ENCODE measurements at places on chromosomes 6 and 20.

GRCh38 chr6:66808771-66809170 is 1101.7 kb upstream of the EYS start:
- DNase-seq, result no peak

- peak; percentile 17 for DNase-seq
Measured at GRCh38 chr6:18155864-18156421, 721 bp downstream of the KDM1B start.

GRCh38 chr20:37518059-37518458 is 3.0 kb upstream of the NNAT start:
- DNase-seq, result no peak

- no peak for DNase-seq
Measured at GRCh38 chr6:168376811-168377483, 57.4 kb upstream of the DACT2 start.

- DNase-seq, result peak; percentile 39
Measured at GRCh38 chr6:108689272-108690161, 128.8 kb downstream of the FOXO3 start.

GRCh38 chr6:139955366-139956155 is 581.1 kb upstream of the CITED2 start:
- DNase-seq, result no peak

DNA sequence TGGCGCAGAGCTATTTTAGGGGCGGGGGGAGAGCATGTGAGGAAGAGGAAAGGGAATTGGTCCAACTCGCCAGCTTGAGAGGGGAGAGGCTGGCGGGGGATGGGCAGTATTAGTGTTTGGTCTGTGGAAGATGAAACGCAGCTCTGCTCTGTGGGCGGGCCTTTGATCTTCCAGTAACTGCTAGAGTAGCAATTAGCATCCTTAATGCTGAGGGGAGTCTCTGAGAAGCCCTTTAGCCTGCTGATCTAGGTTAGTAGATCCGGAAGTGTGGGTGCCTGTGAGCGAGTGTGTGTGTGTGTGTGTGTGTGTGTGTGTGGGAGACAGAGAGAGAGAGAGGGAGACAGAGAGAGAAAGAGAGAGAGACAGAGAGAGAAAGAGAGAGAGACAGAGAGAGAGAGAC is 117.2 kb upstream of the BACH2 start:
- DNase-seq, result peak; percentile 48

- peak; percentile 67 for DNase-seq
Measured at GRCh38 chr6:141152951-141153350, 979.8 kb upstream of the GJE1 start.

DNA sequence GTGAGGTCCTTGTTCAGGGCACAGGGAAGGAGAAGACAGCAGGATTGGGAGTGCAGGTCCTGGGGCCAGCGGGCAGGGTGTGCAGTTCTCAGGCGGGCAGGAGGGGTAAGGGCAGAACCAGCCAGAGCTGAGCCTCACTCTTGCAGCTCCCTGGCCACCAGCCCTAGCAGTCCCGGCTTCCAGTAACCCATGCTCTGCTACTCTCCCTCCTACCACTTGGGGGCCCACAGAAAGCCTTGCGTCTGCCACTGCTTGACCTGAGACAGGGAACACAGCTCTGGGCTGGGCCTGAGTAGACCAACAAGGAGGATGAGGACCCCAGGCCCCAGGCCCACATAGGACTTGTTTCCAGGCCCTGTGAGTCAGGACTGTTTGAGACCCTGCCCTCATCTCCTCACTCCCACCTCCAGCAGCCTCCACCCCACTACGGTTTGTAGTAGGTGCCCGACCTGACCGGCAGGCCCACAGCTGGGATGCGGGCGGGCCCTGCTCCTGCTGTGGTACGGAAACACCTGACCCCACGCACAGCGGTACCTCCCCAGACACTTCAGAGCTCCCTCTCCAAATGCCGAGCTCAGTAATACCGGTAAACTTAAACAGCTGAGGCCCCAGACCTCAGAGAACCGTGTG is 39.2 kb downstream of the KCNK5 start:
- peak; percentile 1 for DNase-seq

DNA sequence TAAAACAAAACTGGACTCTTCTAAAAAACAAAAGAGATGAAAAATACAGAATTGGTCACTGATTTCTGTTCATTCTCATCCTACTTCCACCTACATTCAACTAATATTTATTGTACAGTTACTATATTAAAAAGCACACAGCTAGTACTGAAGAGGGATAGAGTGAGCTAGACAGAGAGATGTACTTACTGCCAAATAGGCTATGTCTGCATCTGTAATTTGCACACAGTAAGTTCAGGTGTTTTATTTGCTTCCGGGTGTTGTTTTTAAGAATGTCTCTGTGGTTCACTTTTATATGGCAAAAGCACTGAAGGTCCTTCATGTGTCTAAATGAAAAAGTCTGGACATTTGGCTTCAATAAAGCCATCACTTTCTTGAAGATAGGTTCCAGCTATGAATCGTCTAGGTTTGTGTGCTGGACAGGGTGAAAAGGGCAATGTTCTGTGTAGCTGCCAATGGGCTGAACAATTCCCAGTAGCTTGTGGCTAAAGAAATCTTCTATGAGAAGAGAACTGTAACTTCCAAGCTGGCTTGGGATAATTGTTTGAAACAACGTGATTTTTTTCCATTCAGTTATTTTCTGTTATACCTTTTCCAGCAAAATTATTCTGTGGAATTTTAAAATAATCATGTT is 47.3 kb downstream of the EPB41L2 start:
- peak; percentile 36 for DNase-seq

DNA sequence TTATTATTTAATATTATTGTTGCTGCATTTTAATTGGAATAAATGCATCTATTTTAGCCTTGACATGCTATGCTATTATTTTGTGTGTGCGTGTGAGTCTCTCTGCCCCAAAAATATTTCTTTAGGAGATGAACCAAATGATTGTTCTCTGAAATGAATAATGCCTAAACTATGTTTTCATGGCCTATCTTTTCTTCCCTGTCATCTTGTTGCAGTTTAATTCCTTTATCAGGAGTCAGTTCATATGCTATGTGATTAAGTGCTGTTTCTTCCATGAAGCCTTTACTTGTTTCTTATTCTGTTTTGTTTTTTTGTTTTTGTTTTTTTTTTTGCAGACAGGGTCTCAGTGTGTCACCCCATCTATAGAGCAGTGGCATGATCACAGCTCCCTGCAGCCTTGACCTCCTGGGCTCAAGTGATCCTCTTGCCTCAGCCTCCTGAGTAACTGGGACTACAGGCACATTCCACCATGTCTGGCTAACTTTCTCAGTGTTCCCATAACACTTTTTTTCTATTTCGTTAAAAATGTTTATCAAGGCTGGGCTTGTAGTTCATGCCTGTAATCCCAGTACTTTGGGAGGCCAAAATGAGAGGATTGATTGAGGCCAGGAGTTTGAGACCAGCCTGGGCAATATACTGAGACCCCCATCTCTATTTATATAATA is 25.7 kb downstream of the TPX2 start:
- peak; percentile 46 for DNase-seq

- DNase-seq, result no peak
Measured at GRCh38 chr6:117795234-117795633, 111.8 kb upstream of the SLC35F1 start.

DNA sequence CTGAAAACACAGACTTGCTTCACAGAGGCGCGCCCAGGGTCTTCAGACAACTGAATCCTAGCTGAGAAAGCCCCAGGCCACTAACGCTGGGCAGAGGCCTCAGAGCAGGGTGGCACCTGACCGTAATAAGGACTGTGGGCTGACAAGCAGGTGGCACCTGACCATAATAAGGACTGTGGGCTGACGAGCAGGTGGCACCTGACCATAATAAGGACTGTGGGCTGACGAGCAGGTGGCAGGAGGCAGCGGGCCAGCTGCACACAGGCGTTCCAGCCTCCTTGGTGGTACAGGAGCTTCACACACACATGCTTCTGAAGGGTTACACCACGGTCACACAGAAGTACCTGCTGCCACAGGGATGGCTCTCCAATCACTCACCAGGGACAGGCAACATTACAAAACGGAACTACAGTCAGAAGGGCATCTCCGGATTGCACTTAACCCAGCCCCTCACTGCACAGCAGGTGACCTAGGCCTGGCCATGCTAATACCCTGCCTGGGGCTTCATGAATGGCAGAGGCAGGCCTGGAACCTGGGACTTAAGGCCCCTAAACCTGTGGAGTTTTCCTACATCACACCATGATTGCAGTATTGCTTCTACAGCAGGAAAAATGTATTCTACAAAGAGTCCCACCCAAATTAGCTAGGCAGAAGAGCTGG is 50.8 kb downstream of the PSMG4 start:
- no peak for DNase-seq

DNA sequence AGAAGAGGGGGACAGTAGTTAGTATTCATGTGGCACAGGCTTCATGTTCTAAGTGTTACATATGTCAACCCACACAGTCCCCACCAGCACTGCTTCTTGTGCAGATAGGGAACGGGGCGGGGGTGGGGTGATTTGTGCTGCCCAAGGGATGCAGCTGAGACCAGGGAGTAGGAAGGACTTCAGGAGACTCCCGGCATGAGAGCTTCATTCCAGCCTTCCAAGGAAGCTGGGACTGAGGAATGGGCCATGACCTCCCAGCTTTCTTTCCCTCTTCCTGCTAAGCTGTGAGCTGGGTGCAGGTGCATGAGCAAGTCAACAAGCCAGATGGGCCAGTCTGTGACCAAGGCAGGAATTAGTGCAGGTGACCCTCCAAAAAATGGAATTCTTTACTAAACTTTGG is 9.2 kb downstream of the BEND3 start:
- no peak for DNase-seq

- no peak for DNase-seq
Measured at GRCh38 chr6:31074401-31074800, 38.0 kb downstream of the C6orf15 start.

GRCh38 chr6:33720998-33721397 is 9.5 kb upstream of the UQCC2 start:
- DNase-seq, result no peak

- DNase-seq, result no peak
Measured at GRCh38 chr6:52591832-52592231, 15.0 kb upstream of the TRAM2 start.

DNA sequence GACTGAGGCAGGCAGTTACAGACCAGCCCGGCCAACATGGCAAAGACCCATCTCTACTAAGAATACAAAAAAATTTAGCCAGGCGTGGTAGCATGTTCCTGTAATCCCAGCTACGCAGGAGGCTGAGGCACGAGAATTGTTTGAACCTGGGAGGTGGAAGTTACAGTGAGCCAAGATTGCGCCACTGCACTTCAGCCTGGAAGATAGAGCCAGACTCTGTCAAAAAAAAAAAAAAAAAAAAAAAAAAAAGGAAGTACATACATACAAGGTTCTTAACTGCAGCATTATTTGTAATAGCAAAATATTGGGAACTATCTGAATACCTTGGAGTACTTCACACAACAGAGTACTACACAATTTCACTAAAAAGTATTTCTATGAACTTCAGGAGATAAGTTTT is 183.5 kb upstream of the OLIG3 start:
- DNase-seq, result no peak

DNA sequence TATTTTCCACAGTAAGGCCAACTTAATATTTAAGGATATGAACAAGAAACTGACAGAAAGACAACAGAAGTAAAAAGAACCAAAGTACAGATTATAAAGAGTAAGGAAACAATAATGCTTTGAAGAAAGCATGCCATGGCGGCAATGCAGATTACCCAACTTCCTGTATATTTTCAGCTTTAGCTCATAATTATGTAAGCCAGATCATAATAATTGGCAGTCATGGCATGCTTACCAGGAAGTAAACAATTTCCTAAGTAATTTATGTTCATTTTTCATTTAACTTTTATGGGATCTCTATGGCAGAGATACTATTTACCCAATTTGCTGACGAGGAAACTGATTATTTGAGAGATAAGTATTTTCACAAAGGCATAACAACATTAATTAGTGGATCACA is 988.7 kb downstream of the HACE1 start:
- DNase-seq, result no peak

DNA sequence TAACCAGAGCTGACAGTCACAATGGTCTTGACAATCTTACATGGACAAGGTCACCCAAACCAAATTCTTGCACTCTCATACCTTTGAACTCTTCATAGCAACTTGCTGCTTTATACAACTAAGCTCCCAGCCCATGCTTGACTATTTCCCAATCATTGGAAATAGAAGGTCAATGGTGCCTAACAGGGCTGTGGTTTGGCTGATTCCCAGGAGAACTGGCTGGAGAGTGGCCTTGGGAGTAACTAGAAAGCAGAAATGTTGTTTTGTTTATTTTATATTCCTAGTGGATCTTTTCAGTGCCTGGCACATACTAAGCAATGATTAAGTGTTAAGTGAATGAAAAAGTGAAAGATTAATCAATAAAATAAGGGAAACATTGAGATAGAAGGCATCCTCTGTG is 3.0 kb downstream of the SPINT4 start:
- no peak for DNase-seq

GRCh38 chr20:57782631-57783041 is 72.8 kb upstream of the PMEPA1 start:
- DNase-seq, result no peak

GRCh38 chr6:128114164-128114563 is 213.3 kb upstream of the THEMIS start:
- DNase-seq, result no peak

- DNase-seq, result no peak
Measured at GRCh38 chr6:112396221-112396620, 49.1 kb downstream of the RFPL4B start.

DNA sequence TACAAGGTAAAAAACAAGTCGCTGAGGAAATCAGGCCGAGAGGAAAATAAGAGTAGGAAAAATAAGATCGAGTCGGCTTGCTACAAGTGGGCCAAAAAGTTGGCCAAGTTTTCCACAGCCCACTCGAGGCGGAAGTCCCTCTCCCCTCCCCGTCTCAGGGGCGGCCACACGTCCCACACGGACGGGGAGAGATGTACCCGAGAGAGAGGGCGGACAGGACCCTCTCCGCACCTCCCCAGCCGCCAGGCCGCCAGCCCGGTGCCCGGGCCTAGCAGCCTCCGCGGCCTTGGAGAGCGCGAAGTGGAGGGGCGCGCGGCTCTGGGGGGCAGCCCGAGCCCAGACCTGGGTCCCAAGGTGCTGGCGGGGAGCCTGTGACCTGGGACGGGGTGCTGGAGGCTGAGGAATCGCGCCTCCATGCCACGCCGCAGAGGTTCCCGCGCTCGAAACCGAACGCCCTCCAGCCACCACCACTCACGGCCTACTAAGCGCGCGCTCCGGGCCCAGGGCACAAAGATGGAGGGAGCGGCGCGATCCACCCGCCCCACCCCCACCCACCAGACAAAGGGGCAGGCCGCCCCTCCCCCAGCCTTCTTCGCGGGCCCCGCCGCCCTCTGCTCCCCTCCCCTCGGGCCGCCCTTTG is 1.9 kb upstream of the HMGA1 start:
- DNase-seq, result no peak

- no peak for DNase-seq
Measured at GRCh38 chr20:56760610-56761009, 131.5 kb downstream of the TFAP2C start.

DNA sequence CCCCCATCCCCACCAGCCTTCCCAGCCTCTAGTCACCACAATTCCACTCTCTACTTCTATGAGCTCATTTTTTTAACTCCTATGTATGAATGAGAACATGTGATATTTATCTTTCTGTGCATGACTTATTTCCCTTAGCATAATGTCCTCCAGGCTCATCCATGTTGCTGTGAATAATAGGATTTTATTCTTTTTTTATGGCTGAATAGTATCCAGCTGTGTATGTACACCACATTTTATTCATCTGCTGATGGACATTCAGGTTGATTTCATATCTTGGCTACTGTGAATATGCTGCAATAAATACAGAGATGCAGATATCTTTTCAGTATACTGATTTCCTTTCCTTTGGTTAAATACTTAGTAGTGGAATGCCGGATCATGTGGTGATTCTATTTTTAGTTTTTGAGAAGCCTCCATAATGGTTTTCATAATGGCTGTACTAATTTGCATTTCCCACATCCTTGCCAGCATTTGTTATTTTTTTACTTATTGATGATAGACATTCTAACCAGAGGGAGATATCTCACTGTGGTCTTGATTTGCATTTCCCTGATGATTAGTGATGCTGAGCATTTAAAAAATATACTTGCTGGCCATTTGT is 194.9 kb downstream of the PACRG start:
- DNase-seq, result peak; percentile 49
